ENCODE measurements at places on chromosomes 11 and 22.
A peak's percentile ranks its signal among the peaks of the same experiment; 100 is the strongest.

DNA sequence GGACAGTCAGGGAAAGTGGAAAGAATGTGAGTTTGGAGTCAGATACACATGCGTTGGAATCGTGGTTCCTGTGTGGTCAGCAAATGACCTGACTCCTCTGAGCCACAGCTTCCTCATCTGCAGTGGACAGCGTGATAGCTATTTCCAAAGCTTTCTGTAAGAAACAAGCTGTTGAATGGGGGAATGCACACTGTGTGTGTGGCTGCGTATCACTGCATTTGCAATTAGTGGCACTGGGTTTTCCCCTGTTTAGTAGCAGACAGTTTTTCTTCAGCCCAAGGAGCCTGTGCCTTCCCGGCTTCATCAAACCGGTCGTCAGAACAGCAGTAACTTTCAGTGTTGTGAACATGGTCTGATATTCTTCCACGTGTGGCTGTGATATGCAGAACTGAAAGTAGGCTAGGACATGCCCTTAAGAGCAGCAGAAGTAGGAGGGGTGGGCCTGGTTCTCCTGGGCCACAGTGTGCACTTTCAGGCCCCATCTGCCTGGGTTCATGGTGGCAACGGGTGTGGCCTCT is 121.5 kb downstream of the RRAS2 start:
- no peak for DNase-seq

DNA sequence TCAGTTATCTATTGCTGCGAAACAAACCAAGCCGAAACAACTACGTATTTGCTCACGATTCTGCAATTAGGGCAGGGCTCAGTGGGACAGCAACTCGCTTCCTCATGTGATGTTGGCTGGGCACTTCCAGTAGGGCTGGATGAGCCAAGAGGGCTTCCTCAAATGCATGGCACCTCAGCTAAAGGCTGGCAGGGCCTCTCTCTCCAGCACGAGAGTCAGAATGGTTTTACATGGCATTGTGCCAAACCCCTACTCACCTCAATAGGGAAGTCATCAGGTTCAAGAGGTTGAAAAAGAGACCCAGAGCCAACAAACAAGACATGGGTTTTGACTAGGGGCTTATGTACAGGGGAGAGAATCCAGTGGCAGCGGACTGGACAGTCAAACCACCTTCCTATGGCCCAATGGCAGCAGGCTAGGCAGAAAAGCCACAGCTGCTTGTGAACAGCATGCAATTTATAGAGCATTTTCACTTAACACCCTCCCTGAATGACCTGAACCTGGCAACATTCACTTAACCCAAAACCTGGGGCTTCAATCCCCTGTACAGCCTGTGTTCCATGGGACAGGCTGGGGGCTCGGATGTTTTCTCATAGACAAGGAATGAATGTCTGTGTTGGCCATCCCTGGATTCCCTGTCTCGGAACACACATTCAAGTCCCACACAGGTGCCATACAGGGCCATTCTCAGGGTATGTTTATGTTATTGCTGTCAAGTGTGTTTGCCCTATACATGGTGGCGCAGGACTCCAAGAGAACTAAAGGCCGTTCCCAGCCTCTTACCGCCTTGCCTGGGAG is 154.2 kb upstream of the NAV2 start:
- no peak for DNase-seq

GRCh38 chr22:32409977-32410376 is 2.1 kb downstream of the RTCB start:
- DNase-seq, result no peak

GRCh38 chr11:133966921-133967598 is 10.3 kb upstream of the IGSF9B start:
- DNase-seq, result peak; percentile 61

DNA sequence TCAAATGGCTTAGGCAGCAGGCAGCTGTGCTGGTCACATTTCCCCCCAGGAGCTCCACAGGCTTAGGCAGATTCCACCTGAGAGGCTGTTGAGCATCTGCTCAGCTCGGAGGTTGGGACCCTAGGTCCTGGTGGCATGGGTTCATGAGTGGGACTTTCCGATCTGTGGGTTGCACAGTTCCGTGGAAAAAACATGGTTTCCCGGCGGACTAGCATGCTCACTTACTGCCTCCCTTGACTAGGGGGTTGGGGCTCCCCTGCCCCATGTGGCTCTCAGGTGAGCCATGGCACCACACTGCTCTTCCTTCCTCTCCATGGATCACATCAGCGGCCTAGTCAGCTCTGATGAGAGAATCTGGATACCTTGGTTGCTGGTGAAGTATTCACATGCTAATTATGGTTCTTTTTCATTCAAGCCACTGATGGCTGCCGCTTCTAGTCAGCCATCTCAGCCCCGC is 685.1 kb downstream of the METTL15 start:
- no peak for DNase-seq

DNA sequence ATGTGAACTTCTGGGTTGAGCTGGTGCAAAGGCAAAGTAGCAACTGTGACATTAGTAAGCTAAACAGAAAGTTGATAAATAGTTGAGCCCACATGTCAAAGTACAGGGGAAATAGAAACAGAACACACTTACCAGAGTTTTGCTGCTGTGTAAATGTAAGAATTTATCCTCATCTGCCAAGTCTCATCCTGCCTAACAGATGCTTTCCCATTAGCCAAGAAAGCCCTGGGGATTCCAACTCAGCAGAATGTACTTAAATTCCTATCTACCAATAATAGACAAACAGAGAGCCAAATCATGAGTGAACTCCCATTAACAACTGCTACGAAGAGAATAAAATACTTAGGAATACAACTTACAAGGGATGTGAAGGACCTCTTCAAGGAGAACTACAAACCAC is 7.3 kb upstream of the OR51A2 start:
- no peak for DNase-seq

GRCh38 chr11:109940816-109941215 is 152.4 kb upstream of the ZC3H12C start:
- DNase-seq, result peak; percentile 8

GRCh38 chr11:126366064-126366822 is 10.8 kb downstream of the ST3GAL4 start:
- DNase-seq, result no peak

DNA sequence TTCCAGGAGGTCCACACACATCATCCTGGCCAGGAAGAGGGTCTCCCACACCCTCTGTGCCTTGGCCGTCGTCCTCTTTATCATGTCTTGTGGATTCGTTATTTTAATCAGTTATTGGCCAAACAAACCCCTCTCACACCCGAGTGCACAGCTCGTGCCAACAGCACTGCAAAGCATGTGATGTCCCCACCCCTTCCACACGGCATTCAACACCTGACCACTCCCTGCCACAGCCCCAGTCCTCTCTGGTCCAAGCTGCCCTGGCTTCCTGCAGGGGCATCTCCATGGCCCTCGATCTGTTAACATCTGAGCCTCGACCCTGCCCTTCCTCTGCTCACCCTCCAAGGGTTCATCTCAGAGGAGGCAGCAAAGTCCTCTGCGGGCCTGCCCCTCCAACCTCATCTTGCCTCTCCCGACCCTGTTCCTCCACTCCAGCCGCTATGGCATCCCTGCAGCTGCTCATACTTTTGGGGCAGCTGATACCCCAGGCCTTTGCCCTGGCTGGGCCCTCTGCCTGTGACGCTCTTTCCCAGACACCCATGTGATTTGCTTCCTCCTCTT is 14.0 kb downstream of the MYEOV start:
- DNase-seq, result no peak

GRCh38 chr11:71927820-71928736 is at the start of gene XNDC1N:
Gene XNDC1N, minus strand, starts transcription at chr11:71928594. Its CDS starts 5,241 bp downstream, at chr11:71923353.
- DNase-seq, result peak; percentile 86

DNA sequence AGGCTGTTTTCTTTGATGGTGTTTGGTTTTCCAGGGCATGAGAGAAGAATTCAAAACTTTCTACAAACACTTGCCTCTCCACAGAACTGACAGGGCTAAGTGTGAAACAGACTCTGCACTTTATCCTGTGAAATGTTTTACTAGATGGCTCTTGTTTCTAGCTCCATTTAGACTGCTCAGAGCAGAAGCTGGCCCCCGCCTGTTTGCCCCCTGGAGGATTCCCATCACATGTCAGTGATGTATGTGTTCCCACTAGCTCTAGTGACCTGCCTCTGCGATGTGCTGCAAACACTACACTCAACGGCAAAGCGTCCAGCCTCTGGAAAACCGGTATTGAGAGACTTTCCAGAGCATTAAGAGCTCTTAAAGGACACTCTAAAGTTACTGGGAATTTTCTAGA is 41.4 kb upstream of the PCF11 start:
- DNase-seq, result no peak

DNA sequence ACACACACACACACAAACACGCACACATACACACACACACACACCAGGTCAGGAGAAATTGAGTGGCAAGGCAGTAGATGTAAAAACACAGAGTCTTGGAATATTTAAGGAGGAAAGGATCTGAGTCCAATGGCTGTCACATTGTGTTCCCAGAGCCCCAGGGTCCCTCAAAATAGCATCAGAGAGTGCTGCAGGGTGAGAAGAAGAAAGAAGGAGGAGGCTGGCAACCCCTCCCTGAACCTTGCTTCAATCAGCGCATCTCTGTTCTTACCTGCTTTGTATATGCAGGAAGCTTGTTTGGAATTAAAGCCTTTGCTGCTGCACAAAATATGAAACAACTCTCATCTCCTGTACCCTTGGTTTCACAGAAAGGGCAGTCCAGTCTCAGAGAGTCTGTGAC is 406.5 kb downstream of the MIAT start:
- no peak for DNase-seq
